Effector memory CD8-positive, alpha-beta T cell (primary cell): ENCODE measurements at places on chromosomes 11 and 22.

DNA sequence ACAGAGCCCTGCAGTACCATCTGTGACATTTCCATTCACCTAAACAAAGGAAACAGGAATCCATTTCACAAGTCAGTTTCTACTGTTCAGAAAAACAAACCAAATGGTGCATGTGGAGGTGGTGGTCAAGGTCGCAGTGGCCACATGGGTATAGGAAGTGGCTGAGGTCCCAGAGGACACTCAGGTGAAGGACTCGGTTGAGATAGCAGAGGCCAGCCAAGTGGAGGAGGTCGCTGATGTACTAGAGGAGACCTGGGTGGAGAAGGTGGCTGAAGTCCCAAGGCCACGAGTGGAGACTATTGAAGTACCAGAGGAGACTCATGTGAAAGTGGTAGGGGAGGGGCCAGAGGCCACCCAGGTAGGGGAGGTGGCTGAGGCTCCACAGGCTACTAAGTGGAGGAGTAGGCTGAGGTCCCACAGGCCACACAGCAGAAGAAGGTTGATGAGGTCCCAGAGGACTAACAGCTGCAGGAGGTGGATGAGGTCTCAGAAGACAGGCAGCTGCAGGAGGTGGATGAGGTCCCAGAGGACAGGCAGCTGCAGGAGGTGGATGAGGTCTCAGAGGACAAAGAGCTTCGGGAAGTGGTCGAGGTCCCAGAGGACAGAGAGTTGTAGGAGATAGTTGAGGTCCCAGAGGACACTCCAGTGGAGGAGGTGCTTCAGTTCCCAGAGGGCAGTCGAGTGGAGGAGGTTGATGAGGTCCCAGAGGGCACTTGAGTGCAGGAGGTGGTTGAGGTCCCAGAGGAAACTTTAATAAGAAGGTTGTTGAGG is 40.2 kb downstream of the ZNF195 start:
- no peak for DNase-seq

DNA sequence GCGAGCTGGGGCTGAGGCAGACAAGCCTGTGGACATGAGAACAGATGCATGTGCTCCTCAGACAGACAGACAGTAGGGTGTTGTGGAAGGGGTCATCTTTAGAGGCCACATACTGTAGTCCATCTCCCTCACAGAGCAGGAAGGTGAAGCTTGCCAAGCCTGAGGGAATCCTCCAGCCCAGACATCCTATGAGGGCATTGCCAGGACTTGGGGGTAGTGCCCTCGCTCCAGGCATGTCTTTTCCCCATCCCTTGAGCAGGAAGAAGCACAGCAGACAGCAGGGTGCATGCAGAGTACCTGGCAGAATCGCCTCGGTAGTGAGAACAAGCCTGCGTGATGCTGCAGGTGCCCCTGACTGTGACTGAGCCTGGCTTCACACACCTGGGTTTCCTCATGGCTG is 66.5 kb upstream of the CLDN5 start:
- DNase-seq: no peak

DNA sequence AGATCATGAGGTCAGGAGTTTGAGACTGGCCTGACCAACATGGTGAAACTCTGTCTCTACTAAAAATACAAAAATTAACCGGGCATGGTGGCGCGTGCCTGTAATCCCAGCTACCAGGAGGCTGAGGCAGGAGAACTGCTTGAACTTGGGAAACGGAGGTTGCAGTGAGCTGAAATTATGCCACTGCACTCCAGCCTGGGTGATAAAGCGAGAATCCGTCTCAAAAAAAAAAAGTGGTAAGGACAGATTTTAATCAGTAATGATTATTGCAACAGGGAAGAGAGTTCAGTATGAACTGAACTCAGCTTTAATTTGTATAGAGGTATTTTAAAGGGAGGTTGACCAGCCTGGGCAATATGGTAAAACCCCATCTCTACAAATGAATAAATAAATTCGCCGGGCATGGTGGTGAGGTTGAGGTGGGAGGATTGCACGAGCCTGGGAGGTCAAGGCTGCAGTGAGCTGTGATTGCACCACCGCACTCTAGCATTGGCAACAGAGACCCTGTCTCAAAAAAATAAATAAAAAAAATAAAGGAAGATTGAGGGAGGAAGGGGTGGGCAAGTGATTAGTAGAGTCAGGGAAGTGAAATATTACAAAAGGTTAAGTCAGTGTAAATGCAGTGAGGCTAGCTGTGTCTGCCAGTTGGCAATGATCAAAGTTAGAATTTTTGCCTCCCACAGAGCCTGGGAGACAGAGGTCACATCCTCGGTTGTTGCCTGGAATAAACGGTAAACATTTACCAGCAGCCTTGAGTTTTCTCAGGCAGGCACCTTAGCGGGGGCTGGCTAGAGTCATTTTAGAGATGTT is 2.6 kb upstream of the MCM5 start:
- no peak for DNase-seq

- DNase-seq: no peak
Observed at GRCh38 chr11:131767421-131767820, 397.0 kb downstream of the NTM start.

DNA sequence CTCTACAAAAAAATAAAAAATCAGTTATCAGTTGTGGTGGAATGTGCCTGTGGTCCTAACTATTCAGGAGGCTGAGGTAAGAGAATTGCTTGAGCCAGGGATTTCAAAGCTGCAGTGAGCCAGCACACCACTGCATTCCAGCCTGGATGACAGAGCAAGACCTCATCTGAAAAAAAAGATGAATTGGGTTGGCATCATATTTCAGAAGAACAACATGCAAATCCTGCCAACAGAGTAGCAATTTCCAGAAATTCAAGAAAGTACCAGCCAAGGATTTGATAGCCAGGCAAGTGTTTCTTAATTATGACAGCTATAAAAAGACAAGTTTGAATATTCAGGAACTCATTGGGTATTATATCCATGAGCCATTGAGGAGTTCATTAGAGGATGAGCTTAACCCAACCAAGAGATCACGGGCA is 75.2 kb downstream of the USP47 start:
- no peak for DNase-seq

DNA sequence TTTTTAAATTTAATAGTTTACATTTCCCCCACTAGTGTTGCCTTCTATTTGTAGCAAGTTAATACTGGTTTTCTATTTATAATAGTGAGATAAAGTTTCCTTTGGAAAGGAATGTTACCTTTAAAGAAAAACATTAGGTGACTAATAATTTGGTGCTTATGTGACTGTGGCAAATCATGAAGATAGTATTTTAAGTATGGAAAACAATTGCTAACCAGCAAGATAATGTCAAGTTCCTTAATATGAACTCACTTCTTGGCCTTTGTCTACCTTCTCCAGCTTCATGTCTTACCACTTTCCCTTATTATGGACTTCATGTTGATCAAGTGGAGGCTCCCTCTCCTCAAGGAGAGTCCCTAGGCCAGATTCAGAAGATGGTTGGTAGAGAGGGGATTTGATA is 27.2 kb downstream of the ARHGEF12 start:
- no peak for DNase-seq

DNA sequence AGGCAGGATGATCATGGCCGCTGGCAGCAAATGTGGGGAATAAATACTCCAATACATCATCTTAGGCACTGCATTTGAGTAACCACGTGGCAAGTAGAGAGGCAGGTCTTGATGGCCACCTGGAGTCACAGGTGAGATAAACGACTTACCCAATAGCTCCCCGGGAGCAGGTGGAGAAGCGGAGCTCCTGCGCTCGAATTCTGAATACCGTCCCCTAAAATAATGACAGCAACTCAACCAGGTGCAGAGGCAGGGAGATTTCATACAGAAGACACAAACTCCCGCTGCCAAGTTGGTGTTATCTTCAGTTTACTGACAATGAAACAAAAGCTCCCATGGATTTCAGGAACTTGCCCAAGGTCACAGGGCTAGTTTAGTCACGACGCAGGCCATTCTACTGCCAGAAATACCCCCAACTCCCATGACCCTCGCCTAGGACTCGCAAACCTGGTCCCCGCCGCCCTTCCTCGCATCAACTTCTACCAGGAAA is 437 bp downstream of the SLC43A3 start:
- no peak for DNase-seq

DNA sequence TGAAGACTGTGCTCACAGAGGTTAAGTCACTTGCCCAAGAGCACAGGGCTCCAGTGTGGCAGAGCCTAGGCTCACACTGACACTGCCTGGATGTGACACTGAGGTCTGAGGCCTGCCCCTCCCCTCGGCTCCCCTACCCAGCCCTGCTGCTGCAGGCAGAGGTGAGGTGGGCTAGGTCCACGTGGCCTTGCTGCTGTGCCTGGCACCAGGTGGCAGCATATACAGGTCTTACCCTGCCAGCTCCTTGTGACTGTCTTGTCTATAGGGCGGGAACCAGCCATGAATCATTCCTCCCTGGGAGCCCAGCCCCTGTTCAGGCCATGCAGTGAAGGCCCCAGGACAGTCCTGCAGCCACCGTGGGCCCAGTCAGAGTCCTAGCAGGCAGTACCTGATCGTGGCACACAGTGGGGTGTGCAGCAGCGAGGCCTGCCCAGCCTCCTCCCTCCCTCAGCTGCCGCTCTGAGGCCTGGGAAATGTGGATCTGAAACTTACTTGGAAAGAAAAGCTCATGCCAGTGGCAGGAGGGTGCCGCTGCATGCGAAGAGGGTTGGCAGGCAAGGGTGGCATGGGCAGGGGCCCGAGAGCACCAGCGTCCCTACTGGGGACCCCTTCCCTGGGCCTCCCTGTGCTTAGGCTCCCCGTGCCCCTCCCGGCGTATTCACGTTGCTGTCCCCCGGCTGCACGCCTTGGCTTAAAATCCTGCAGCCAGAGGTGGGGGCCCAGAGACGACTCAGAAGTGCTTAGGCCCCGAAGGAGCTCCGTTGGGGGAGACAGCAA is 1.2 kb upstream of the CERK start:
- peak; percentile 70 for DNase-seq

GRCh38 chr11:100687630-100688395 is 725 bp downstream of the ARHGAP42 start:
- DNase-seq: no peak

DNA sequence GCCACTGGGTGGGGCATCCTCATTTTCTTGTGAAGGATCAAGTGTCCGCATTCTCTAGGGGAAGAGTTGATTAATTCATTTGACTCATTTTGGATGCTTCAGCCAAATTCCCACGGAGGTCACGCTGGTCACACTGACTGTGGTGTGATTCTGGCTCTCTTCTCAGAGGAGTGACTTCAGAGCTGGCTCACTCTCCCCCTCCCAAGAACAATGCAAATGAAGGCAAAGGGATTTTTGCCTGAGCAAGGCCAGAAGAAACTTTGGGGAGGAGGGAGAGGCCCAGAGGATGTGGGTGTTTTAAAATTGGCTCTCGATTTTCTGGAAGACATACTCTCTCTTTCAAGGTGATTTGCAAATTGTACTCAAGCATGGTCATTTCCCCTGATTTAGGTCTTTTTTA is 51.1 kb upstream of the LMO2 start:
- no peak for DNase-seq

DNA sequence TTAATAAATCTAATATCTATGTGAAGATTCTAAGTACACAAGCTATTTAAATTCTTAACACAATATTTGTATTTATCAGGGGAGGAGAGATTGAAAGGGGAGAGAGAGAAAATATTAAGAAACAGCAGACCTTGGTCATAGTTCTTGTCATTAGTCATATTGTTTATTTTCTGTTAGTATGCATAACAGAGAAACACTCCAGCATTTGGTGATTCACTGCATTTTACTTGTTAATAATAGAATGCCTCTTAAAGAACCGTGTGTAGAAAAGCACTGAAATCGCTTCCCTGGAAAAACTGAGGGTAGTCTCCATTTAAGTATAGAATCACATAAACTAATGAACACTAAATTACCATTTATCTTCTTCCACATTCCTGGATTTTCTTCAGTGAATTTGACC is 122.7 kb upstream of the TRPC6 start:
- DNase-seq: no peak

GRCh38 chr11:59175091-59175501 is 3.2 kb downstream of the DTX4 start:
- no peak for DNase-seq

- no peak for DNase-seq
Observed at GRCh38 chr11:65185171-65185570, 3.4 kb downstream of the CAPN1 start.

- no peak for DNase-seq
Observed at GRCh38 chr22:42993651-42994275, 21.2 kb downstream of the PACSIN2 start.

DNA sequence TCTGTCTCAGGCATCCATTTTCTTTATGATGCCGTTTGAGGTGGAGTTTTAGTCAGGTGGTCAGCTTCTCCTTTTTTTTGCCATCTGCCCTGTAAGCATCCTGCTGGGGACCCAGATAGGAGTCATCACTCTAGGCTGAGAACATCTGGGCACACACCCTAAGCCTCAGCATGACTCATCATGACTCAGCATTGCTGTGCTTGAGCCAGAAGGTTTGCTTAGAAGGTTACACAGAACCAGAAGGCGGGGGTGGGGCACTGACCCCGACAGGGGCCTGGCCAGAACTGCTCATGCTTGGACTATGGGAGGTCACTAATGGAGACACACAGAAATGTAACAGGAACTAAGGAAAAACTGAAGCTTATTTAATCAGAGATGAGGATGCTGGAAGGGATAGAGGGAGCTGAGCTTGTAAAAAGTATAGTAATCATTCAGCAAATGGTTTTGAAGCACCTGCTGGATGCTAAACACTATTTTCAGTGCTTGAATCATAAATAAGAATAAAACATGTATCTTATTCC is 10.9 kb upstream of the HBE1 start:
- no peak for DNase-seq

DNA sequence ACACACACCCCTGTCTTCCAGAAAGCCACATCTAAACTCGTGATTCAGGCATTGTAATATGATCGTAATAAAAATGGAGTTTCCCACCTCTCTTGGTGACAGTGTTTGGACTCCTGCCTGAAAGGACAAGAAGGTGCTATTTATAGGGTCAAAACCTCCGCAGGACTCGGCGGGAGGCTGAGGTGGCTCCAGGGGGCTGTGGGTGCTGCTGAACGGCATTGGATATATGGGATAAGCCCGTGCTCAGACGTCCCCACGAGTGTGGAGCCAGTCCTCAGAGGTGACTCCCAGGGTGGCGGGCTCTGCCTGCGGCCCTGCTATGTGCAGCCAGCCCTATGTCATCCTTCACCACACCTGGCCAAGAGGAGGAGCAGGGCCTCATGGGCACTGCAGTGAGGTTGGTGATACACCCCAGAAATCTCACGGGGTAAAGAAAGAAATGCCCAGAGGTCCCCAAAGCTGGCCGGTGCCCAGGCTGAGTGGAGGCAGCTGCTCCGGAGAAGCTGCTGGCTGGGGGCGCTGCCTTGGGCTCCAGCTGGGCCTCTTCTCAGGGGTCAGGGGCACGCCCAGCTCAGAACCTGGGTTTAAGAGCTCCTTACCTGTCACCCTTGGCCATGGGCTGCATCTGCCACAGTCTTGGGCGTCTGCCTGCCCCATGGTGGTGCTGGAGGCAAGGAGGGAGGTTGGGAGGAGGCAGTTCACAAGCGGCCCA is 5.1 kb upstream of the OSBPL5 start:
- no peak for DNase-seq

- no peak for DNase-seq
Observed at GRCh38 chr11:47976931-47977330, 3.4 kb upstream of the PTPRJ start.
